Stimulated activated CD8-positive, alpha-beta memory T cell treated with anti-CD3 and anti-CD28 coated beads, Interleukin-4, amount 100 ng/mL, for 1 hour (primary cell): ENCODE measurements at places on chromosomes 11 and 22.

DNA sequence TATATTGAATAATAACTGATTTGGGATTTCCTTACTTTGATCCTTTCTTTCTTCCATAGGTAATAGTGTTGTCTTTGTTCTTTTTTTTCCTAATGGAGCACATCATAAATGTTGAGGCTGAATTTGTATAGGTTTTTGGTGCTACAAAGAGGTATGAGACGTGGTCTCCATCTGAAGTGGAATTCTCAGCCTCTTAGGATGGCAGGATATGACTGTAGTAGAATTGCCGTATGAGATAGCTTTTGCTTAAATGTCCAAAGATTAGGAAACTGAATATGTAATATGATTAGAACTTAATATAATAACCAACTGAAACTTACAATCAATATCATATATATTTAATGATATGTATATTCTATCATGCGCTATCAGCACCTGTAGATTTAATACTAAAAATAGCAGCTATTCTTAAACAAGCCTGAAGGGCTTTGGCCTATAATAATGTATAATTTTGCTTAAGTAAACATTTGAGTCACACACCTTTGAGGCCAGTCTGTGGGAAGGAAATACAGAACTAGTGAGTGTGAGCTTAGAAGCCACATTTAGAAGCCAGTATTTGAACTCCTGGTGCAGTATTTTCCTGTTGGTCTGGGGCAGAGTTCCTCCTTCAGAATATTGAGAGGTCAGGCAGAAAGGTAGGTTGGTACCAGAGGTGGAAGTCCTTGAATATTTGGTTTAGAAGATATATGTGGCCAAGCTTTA lies 62.6 kb downstream of the SWAP70 start:
- no peak for DNase-seq

DNA sequence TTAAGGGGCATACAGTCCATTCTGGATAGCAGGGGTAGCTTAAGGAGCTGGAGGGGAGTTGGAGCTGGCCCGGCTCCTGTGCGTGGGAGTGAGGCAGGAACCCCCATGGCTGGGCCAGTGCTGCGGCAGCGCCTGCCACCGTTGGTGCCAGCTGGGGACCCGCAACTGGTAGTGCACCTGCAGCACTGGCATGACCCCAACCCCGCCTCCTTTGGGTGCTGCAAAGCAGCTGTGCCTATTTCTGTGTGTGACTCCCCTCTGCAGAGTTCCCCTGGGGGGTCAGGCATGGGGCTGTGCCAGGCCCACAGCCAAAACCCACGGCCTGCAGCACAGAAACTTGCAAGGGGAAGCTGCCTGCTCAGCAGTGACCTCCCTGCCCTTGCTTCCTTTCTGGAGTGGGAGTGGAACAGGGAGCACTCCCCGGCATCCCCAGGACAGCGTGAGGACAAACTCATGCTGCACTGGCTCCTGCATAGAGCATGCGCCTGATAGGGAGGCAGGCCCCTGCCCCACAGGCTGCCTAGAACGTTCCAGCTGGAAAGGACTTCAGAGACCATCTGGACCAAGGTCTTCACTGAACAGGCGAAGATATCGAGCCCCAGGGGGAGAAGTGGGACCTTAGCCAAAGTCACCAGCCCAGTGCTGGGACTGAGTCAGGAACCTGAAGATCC lies 26.2 kb upstream of the RAB1B start:
- no peak for DNase-seq

GRCh38 chr11:16043617-16044016 lies 312.7 kb downstream of the SOX6 start:
- DNase-seq: no peak

DNA sequence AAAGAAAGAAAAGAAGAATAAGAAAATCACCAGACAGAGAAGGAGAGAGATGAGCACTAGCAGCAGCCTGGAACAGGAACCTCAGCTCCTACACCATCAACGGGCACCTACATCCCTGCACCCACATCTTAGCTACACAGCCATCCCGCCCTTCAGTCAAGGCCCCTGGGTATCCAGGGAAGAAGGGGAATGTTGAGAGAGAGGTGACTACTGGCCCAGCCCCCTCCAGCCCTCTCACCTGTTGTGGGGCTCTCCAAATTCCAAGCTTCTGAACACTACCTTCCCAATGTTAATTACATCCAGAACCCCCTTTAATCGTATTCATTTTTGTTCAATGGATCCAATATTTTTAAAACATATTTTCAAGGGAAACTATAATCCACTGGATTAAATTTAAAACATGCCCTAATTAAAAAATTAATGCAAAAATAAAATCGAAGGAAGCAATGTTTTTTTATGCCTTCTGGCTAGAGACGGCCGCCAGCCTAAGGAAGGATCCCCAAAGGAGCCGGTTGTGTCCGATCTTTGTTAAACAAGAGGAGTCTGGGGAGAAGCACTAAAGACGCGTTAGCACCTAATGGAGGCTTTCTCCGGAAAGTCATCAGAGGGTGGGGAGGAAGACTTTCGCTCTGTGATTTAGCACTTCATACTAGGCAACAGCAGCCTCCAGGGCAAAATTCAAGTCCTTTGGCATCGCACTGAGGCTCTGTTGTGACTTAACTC lies 9.5 kb downstream of the TPST2 start:
- no peak for DNase-seq

- DNase-seq: no peak
Measured at GRCh38 chr22:20218987-20219386, 49.1 kb downstream of the RTN4R start.

- DNase-seq: no peak
Measured at GRCh38 chr11:47924184-47924691, 56.1 kb upstream of the PTPRJ start.

DNA sequence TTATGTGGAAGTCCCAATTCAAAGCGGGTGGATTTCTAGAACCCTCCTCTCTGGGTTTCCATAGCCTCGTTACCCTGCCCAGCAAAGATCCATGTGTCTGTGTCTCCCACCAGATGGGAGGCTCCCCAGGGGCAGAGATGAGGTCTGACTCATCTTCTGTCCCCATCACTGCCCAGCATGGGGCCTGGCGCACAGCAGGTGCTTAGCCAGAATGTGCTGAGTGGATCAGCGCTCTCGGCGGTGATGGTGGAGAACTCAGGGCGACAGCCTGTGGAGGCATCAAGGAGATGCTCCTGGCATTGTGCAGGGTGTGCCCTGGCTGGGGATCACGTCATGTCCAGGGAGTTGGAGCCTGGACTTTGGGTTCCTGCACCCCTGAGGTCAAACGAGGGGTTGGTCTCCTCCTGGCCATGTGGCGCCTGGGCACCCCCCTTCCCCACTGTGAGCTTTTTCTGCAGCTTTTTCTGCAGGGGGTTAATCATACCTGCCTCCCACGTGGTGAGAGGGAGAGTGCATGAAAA lies 46.1 kb upstream of the RFPL3 start:
- DNase-seq: no peak

- no peak for DNase-seq
Measured at GRCh38 chr11:108616549-108616948, 23.0 kb upstream of the EXPH5 start.

DNA sequence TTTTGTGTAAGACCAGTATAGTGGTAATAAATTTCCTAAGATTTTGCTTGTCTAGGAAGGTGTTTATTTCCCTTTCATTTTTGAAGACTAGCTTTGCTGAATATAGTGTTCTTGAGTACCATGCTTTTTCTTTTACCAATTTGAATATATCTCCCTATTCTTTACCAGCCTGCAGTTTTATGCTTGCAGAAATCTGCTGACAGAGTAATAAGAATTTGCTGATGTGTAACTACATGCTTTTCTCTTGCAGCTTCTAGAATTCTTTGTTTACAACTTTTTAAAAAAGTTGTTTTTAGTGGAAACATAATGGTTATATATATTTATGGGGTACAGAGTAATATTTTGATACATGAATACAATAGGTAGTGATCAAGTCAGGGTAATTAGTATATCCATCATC lies 324.8 kb upstream of the FOLH1 start:
- no peak for DNase-seq

GRCh38 chr22:29765905-29766631 lies 739 bp downstream of the ZMAT5 start:
- DNase-seq: no peak

GRCh38 chr22:29917052-29917902 lies 34.3 kb downstream of the MTMR3 start:
- no peak for DNase-seq

- no peak for DNase-seq
Measured at GRCh38 chr11:94604482-94604881, 37.3 kb downstream of the PIWIL4 start.

GRCh38 chr11:15865212-15865987 lies 490.9 kb downstream of the SOX6 start:
- DNase-seq: no peak

- no peak for DNase-seq
Measured at GRCh38 chr11:128227466-128227865, 359.9 kb downstream of the ETS1 start.

GRCh38 chr11:118058311-118059245 lies 18.3 kb upstream of the TMPRSS4 start:
- no peak for DNase-seq

- DNase-seq: no peak
Measured at GRCh38 chr11:121385688-121386087, 66.4 kb upstream of the SORL1 start.

DNA sequence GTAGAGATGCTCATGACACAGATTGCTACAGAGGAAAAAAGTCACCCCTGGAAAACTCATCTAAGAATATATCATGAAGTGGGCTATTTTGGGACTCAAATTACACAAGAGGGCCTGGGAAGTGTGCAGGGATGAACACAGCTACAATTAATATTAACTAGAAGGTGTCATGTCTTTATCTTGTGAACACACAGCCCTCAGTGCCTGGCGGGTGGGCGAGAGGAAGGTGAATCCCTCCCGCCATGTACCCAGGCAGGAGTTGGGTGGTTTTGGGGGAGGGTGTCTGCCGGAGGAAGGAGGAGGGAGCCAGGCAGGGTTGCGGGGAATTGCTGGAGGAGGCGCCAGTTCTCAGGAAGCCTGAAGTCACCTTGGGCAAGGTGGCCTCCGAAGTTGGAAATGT lies 5.1 kb upstream of the FAM83F start:
- no peak for DNase-seq

GRCh38 chr22:19042285-19043120 lies 79.7 kb downstream of the DGCR2 start:
- DNase-seq: no peak

- no peak for DNase-seq
Measured at GRCh38 chr11:2520736-2521035, 75.9 kb downstream of the KCNQ1 start.

- DNase-seq: no peak
Measured at GRCh38 chr11:75170516-75171201, 19.8 kb downstream of the SLCO2B1 start.

- no peak for DNase-seq
Measured at GRCh38 chr22:36540867-36541642, 12.1 kb upstream of the EIF3D start.

GRCh38 chr11:116840224-116840745 lies 2.9 kb upstream of the APOA1 start:
- DNase-seq: no peak

GRCh38 chr11:64021757-64022093 lies 14.0 kb upstream of the FLRT1 start:
- no peak for DNase-seq

DNA sequence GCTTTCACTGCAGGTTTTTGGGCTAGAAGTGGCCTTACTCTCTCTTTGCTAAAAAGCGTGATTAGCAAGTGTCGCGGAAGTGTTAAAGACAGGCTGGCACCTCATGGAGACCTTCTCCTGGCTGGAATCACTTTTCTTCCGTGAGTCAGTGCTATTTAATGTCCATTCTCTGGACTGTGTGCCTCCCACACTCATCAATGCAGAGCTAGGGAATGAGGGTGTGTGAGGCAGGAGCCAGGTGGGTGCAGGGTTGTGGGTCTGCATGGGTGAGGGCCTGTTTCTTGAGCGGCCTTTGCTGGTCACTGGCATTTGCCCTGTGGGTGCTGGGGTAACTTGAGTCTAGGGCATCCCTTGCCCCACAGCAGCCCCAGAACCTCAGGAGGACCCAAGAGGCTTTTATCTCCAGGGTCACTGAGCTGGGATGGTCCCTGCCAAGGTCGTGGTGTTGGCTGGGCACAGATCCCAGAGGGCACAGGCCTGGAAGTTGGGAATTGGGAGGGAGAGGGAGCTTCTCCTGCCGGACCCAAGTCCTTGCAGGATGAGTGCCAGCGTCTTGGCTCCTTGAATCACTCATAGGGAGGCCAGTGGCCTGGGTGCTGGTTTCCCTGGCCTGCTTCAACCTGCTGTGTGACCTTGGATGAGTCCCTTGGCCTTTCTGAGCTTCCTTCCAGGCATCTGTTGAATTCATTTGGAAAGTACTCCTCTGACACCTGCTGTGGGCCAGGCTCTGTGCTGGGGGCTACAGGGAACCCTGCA lies 30.0 kb downstream of the KIAA1671 start:
- DNase-seq: no peak

GRCh38 chr11:130995266-130995665 lies 79.0 kb upstream of the SNX19 start:
- no peak for DNase-seq

DNA sequence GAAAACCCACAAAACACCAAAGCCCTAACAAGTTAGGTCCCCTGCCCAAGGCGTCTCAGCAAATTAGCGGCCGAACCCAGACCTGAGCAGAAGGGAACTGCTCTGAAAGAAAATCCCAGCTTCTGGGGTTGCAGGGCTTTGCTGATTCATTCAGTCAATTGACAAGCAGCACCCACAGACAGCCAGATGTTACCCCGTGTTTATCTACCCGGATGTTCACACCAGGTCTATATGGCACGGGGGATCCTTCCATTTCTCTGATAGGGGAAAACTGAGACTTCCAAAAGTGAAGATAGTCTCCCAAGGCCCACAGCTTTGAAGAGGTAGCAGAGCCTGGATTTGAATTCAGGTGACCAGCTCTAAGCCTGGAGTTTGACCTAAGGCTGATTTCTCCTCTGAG lies 14.0 kb upstream of the OAF start:
- DNase-seq: no peak

DNA sequence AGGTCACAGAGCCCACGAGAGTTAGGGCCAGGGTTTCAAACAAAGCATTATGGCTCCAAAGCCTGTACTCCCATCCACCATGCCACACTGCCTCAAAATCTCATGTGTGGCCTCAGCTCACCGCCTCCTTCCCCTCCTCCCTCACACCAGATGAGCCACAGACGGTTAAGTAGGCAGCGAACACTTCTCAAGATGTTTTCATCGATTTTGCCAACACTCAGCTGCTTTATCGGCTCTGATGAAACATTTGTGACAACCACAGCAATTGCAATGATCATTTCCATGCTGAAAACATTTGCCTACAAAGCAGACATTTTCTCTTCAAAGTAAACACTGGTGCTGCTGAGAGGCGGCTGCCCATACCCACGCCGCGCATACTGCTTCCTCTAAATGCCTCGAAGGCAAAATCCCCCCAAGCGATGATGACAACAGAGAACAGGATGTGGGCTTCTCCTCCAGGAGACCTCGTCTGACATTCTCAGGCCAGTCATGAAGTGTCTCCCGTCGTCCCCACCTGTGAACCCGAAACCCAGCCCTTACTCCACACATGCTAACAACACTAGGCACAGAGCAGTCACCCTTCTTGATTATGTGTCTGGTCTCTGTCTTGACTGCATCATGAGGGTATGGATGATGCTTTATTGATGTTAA lies 599.2 kb downstream of the SOX6 start:
- DNase-seq: no peak
